ENCODE measurements at places on chromosomes 11 and 22. TPM values are rescaled to one million over a fixed set of nuclear protein-coding genes. Genes with fewer than 3 reads are reported as not detected.

DNA sequence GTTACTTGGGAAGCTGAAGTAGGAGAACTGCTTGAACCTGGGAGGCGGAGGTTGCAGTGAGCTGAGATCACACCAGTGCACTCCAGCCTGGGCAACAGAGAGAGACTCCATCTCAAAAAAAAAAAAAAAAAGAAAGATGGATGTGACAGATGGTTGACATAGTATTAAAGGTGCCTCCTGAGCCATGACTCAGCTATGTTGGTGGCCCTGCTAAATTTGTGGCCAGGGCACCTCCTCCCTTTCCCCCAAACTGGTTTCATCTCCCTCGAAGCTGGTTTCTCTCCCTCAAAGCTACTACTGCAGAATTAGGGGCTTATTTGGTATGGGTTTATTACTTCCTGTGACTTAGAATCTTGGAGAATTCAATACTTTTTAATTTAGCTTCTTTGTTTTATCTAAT is 31.5 kb downstream of the SDHD start:
- H3K27ac ChIP-seq: no peak overlapping the region
- no peak overlapping the region for H3K4me3 ChIP-seq
- H3K27me3 ChIP-seq: no peaks in the 10 kb centered on the region
- peaks cover 7% of the 10 kb centered on the region for H3K4me1 ChIP-seq
- DNase-seq: no peak
- no peaks in the 10 kb centered on the region for H3K36me3 ChIP-seq

The PATE4 gene
- polyA plus RNA-seq: not detected

DNA sequence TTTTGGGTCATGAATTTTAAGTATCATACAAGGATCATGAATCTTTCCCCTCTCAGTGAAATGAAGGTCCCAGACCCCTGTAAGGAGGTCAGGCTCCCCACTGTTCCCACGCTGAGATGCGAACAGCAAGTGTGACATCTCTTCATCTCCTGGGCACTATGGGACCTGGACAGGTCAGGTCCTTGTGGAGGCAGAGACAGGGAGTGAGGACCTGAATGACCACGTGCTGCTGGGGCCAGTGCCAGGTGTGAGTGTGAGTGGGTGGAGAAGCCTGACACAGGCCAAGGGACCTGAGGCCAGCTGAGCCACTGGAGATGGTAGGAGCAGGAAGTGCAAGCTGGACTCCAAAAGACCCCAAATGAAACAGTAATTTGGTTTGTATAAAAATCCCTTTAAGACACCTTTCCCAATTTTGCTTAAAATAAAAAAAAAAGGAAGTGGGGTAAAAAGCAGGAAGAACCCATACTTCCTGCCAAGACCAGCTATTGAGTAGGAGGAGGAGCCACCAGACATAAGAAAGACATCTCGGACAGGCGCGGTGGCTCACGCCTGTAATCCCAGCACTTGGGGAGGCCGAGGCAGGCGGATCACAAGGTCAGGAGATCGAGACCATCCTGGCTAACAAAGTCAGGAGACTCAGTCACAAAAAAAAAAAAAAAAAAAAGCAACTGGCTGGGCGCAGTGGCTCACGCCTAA is 35.4 kb upstream of the SERPIND1 start:
- peaks cover 7% of the 10 kb centered on the region for H3K36me3 ChIP-seq
- H3K4me3 ChIP-seq: no peak overlapping the region
- no peak overlapping the region for H3K27ac ChIP-seq
- H3K27me3 ChIP-seq: no peaks in the 10 kb centered on the region
- peaks cover 2% of the 10 kb centered on the region for H3K4me1 ChIP-seq
- DNase-seq: no peak

- H3K27me3 ChIP-seq: no peaks in the 10 kb centered on the region
- H3K36me3 ChIP-seq: no peaks in the 10 kb centered on the region
- H3K27ac ChIP-seq: peak overlapping the region; percentile 95
- H3K4me3 ChIP-seq: peak overlapping the region; percentile 91
- peaks cover 49% of the 10 kb centered on the region for H3K4me1 ChIP-seq
Observed at GRCh38 chr11:68839911-68840641, 1.6 kb downstream of the CPT1A start.

GRCh38 chr11:38460896-38461295 is 1862.9 kb upstream of the RAG2 start:
- H3K27ac ChIP-seq: no peak overlapping the region
- no peak for DNase-seq
- H3K4me1 ChIP-seq: no peaks in the 10 kb centered on the region
- no peak overlapping the region for H3K4me3 ChIP-seq

The SCGB1D4 gene
- polyA plus RNA-seq: not detected

The NCR3LG1 gene
- 0.20 TPM for polyA plus RNA-seq

GRCh38 chr22:41919357-41920224 is 4.7 kb upstream of the SHISA8 start:
- no peaks in the 10 kb centered on the region for H3K36me3 ChIP-seq
- H3K4me1 ChIP-seq: peaks cover 87% of the 10 kb centered on the region
- peak overlapping the region; percentile 90 for H3K4me3 ChIP-seq
- peak; percentile 88 for DNase-seq

The ANKRD42 gene
- polyA plus RNA-seq: 6.1 TPM

DNA sequence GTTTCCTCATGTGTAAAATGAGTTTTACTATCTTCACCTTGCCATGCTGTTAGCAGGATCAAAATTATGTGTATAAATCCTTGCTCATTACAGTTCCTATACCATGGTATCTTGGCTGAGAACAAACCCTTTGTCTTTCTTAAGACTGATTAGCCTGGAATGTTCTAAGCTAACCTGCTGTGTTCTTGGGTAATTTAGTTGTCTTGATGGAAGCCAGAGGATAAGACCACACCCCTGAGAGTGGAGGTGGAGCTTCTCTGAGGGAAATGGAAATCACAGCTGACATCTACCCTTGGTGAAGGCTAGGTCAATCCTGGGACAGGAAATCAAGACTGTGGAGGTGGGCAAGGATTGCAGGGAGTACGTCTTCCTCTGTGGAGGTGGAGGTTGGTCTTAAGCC is 206.1 kb upstream of the ARHGAP20 start:
- H3K27ac ChIP-seq: no peak overlapping the region
- no peak overlapping the region for H3K4me3 ChIP-seq
- no peaks in the 10 kb centered on the region for H3K27me3 ChIP-seq
- DNase-seq: no peak
- H3K36me3 ChIP-seq: peaks cover 10% of the 10 kb centered on the region

DNA sequence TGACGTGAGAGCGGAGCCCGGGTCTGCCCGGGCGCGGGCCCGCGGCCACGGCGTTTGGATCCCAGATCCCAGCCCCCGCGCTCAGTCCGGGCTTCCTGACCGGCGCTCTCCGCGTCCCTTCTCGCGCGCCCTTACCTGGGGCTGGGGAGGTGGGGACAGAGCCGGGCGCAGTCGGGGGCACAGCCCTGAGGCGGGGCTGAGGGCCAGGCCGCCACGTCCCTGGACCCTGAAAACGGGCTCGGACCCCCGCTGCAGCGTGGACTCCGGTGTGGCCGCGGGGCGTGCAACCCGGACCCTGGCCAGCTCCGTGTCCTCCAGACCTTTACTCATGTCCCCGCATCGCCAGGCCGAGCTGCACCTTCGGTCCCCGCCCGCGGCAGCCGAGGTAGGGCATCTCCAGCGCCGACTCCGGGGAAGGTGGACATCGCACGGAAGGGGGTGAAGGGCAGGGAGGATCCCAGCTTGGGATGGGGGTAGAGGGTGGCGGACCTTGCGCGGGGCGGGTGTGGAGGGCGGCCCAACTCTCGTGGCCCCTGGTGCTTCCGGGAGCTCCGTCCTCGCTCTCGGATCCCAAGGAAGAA is 9.9 kb upstream of the AIFM3 start:
- no peak overlapping the region for H3K27ac ChIP-seq
- peaks cover 27% of the 10 kb centered on the region for H3K4me1 ChIP-seq
- peaks cover 6% of the 10 kb centered on the region for H3K36me3 ChIP-seq
- DNase-seq: no peak

DNA sequence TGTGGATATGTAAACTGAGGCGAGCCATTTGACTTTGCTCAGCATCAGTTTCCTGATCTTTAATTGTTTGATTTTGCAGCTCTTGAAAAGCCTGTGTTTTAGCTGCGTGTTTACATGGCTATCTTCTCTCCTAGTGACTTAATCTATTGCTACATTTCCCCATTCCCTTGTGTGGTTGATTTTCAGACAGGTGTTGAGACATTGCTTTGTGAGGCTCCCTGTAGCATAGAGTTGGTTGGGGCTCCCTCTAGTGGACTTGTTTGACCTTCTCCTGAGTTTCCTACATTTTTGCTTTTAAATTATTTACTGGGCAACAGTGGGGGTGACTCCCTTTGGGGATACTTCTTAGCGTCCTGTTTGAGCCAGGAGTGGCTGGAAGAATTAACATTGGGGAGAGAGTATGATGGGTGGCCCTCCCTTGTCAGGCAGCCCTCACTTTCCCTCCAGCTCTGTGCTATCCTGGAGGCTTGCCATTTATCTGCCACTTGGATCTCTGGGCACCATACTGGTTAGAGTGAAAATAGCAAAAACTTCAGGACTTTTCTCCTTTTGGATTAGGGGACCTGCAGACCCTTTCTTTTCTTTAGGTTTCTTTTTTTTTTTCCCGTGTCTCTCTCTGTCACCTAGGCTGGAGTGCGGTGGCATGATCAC is 9.2 kb upstream of the CBL start:
- H3K4me3 ChIP-seq: no peak overlapping the region
- H3K27me3 ChIP-seq: peaks cover 5% of the 10 kb centered on the region
- H3K36me3 ChIP-seq: no peaks in the 10 kb centered on the region
- no peak overlapping the region for H3K27ac ChIP-seq
- DNase-seq: peak; percentile 73

The MYBPC3 gene
- not detected for polyA plus RNA-seq

DNA sequence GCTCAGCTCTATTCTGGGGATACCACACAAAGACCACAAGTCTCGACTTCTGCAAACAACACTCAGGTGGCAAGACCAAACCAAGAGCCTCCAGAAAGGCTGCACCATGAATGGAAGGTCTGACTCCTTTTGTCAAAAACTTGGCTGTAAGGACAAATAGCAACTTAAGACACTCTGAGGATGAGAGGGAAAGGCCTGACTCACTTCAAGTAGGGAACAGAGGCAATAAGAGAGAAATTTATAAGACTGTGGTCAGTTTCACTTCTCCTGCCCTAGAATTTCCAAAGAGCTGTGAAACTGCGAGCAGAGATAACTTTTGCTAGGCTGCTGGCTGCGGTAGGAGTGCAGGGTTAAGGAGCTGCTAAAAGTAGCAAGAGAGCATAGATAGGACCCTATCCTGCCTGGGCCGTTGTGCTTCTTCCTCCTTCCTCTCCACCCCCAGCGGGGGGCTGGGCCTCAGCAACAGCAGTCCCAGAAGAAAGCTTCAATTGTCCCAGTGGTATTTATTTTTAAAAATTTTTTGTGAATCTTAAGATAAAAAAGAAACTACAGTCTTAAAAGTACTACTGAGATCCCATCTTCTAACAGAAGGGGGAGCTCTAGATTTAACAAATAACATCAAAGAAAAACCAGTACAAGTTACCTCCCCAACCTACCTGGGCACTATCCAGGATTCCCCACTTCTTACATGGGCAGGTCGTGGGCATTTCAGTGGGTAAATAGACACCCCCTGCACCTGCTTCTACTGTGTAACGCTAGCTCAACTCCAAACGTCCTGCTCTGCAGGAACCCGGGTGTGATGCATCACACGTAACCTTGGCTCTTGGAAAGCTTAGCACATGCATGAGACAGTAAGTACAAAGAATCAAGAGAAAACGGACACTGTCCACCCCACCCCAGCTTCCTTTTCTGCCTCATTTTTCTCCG is 66.4 kb downstream of the SGSM3 start:
- peak overlapping the region; percentile 93 for H3K27ac ChIP-seq
- peak; percentile 71 for DNase-seq
- H3K4me1 ChIP-seq: peaks cover 69% of the 10 kb centered on the region
- no peaks in the 10 kb centered on the region for H3K27me3 ChIP-seq
- peaks cover 3% of the 10 kb centered on the region for H3K36me3 ChIP-seq
- H3K4me3 ChIP-seq: peak overlapping the region; percentile 50

GRCh38 chr11:34444428-34444827 is 5.7 kb downstream of the CAT start:
- peaks cover 5% of the 10 kb centered on the region for H3K36me3 ChIP-seq
- peaks cover 81% of the 10 kb centered on the region for H3K4me1 ChIP-seq
- no peak for DNase-seq
- H3K4me3 ChIP-seq: no peak overlapping the region

DNA sequence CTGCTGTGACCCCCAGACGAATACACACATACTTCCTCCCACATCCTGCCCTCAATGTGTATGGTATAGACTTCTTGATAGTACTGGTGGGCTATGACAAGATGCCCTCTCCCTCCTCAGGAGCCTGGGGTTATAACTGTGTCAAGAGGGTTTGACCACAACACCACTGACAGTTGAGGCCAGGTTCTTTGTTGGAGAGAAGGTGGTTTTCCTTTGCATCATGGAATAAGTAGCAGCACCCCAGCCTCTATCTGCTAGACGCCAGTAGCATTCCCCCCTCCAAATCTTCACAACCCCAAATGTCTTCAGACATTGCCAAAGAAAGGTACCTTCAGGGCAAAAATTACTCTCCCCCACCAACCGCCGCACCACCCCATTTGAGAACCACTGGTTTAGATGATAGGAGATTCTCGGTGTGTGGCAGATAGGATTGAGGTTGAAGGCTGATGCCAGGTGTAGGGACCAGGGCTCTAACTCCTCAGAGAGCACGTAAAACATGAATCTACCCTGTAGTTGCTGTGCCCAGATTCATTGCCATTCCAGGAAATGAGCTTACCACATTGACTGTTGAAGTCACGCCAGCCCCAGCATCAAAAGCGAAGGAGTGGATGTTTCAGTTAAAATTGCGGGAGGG is 5.5 kb upstream of the MYO18B start:
- peaks cover 10% of the 10 kb centered on the region for H3K4me1 ChIP-seq
- DNase-seq: no peak
- no peak overlapping the region for H3K27ac ChIP-seq
- peaks cover 3% of the 10 kb centered on the region for H3K27me3 ChIP-seq
- H3K4me3 ChIP-seq: no peak overlapping the region

The SERPINH1 gene
- polyA plus RNA-seq: not detected

The MEI1 gene
- polyA plus RNA-seq: 81.9 TPM

DNA sequence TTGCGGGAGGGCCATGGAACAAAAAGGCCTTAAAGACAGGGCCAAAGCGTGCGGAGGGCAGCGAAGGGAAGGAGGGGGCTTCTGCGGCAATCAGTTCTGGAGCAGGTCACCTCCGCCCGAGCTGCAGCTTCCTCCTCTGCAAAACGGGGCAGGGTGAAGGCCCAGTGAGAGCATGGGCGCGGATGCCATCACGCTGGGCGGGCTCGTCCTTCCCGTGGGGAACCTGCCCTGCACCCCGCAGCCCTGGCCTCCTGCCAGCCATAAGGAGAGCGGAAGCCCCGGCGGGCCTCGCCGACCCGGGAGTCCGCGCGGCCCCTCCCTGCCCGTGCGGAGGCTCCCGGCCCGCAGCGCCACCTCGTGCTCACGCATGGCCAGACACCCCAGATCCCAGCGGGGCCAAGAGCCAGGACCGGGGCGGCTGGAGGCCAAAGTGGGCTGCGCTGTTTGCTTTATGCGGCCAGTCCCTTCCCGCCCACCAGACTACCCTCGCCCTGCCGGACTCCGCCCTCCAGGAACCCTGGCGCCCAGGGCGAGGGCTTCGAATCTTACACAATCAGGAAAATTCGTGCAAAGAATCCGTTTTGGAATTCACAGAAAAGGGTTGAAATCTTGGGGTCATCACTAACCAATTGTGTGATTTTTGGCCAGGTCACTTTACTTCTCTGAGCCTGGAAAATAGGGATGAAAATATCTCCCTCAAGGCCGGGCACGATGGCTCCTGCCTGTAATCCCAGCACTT is 16.1 kb downstream of the TSKU start:
- H3K27me3 ChIP-seq: peaks cover 21% of the 10 kb centered on the region
- DNase-seq: peak; percentile 61

- no peak for DNase-seq
- H3K27me3 ChIP-seq: peaks cover 21% of the 10 kb centered on the region
- no peaks in the 10 kb centered on the region for H3K36me3 ChIP-seq
- H3K4me3 ChIP-seq: no peak overlapping the region
- H3K4me1 ChIP-seq: no peaks in the 10 kb centered on the region
Observed at GRCh38 chr11:46144741-46145140, 23.5 kb upstream of the PHF21A start.

Data from naive B cell (primary cell).